ENCODE measurements at places on chromosomes 13 and 19. TPM values are rescaled to one million over a fixed set of nuclear protein-coding genes. Genes with fewer than 3 reads are reported as not detected.
A peak's percentile ranks its signal among the peaks of the same experiment; 100 is the strongest.

GRCh38 chr19:10797541-10798256 is 38.3 kb downstream of the TMED1 start:
- H3K27me3 ChIP-seq, result no peaks in the 10 kb centered on the region
- no peaks in the 10 kb centered on the region for H3K4me1 ChIP-seq
- DNase-seq, result no peak
- H3K27ac ChIP-seq, result no peak overlapping the region
- peaks cover 7% of the 10 kb centered on the region for H3K36me3 ChIP-seq

The PDE4A gene
- 12.1 TPM for total RNA-seq

The OR10H1 gene
- total RNA-seq, result not detected

GRCh38 chr19:48810151-48810550 is 678 bp downstream of the BCAT2 start:
- H3K36me3 ChIP-seq, result no peaks in the 10 kb centered on the region
- no peak for DNase-seq
- no peaks in the 10 kb centered on the region for H3K4me1 ChIP-seq
- H3K27me3 ChIP-seq, result no peaks in the 10 kb centered on the region
- H3K4me3 ChIP-seq, result peak overlapping the region; percentile 89
- H3K27ac ChIP-seq, result peak overlapping the region; percentile 82

The KLK10 gene
- total RNA-seq, result 13.9 TPM

- no peaks in the 10 kb centered on the region for H3K36me3 ChIP-seq
- H3K4me1 ChIP-seq, result peaks cover 7% of the 10 kb centered on the region
- peak overlapping the region; percentile 86 for H3K27ac ChIP-seq
- H3K4me3 ChIP-seq, result no peak overlapping the region
These were observed 24.2 kb downstream of the SERP2 start for GRCh38 chr13:44397766-44398223.

- H3K36me3 ChIP-seq, result no peaks in the 10 kb centered on the region
- no peaks in the 10 kb centered on the region for H3K4me1 ChIP-seq
- DNase-seq, result peak; percentile 57
- no peak overlapping the region for H3K4me3 ChIP-seq
- peak overlapping the region; percentile 40 for H3K27ac ChIP-seq
These were observed 31.7 kb downstream of the RASA3 start for GRCh38 chr13:114100446-114101357.

- H3K27me3 ChIP-seq, result no peaks in the 10 kb centered on the region
- no peaks in the 10 kb centered on the region for H3K4me1 ChIP-seq
- DNase-seq, result no peak
- H3K36me3 ChIP-seq, result no peaks in the 10 kb centered on the region
- no peak overlapping the region for H3K27ac ChIP-seq
These were observed 22.0 kb downstream of the SLC15A1 start for GRCh38 chr13:98730441-98730840.

- H3K36me3 ChIP-seq, result no peaks in the 10 kb centered on the region
- no peaks in the 10 kb centered on the region for H3K4me1 ChIP-seq
- H3K27me3 ChIP-seq, result no peaks in the 10 kb centered on the region
- H3K27ac ChIP-seq, result no peak overlapping the region
- DNase-seq, result no peak
- H3K4me3 ChIP-seq, result no peak overlapping the region
These were observed 4.4 kb upstream of the CHAMP1 start for GRCh38 chr13:114309806-114310410.
